Left lobe of liver (tissue), 2 donors: ENCODE measurements at places on chromosomes 1 and 21.

- no peak for DNase-seq
These were observed 5.0 kb upstream of the DUSP23 start for GRCh38 chr1:159775716-159776115.

- DNase-seq, result no peak
These were observed 2.7 kb downstream of the RORC start for GRCh38 chr1:151828921-151829320.

- DNase-seq, result no peak
These were observed 28.4 kb downstream of the TMCO4 start for GRCh38 chr1:19771350-19771749.

GRCh38 chr1:41874903-41875411, 43.8 kb downstream of the HIVEP3 start:
- no peak for DNase-seq

GRCh38 chr1:231423648-231424047, 1.6 kb upstream of the EGLN1 start:
- DNase-seq, result no peak

GRCh38 chr1:44632598-44632997, 41.7 kb downstream of the TMEM53 start:
- no peak for DNase-seq

DNA sequence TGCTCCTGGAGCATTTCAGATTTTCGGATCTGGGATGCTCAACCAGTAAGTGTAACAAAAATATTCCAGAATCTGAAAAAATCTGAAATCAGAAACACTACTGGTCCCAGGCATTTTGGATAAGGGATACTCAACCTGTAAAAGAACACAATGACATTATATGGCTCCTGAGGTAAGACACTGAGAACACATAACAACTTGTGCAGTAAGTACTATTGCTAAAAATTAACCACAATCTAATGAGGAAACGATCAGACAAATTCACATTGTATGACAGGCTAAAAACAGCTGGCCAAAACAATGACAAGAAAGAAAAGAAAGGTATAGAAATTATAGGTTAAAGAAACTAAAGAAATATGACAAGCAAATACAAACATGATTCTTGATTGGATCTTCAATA, 54.9 kb downstream of the LTN1 start:
- no peak for DNase-seq

- DNase-seq, result peak; percentile 66
These were observed 3.8 kb downstream of the RNF186 start for GRCh38 chr1:19811206-19811851.

GRCh38 chr1:208988811-208989222, 594.7 kb upstream of the CAMK1G start:
- DNase-seq, result no peak

- peak; percentile 59 for DNase-seq
These were observed 6.3 kb downstream of the TMEM234 start for GRCh38 chr1:32215629-32216480.

- no peak for DNase-seq
These were observed 181.9 kb downstream of the ZSCAN20 start for GRCh38 chr1:33654267-33654834.

DNA sequence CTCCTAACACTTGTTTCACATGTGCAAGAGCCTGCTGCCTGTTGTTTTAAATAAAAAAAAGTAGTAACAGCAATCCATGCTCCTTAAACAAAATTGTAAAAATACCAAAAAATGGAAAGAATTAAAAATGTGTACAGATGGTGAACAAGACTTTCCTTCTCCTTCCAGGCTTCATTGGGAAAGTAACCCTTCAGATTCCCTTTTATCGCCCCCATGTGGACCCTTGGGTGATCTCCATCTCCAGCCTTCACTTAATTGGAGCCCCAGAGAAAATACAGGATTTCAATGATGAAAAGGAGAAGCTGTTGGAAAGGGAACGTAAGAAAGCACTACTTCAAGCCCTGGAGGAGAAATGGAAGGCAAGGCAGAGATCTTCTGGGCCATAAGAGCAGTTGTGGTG, 14.2 kb downstream of the VPS13D start:
- DNase-seq, result no peak

- no peak for DNase-seq
These were observed 40.8 kb upstream of the ACOT11 start for GRCh38 chr1:54507033-54507870.

GRCh38 chr1:176198413-176198812, 8.7 kb downstream of the COP1 start:
- no peak for DNase-seq

GRCh38 chr21:43699933-43700599, 18.9 kb upstream of the PDXK start:
- DNase-seq, result no peak

GRCh38 chr1:19044975-19045831, 88.7 kb upstream of the IFFO2 start:
- DNase-seq, result peak; percentile 45

DNA sequence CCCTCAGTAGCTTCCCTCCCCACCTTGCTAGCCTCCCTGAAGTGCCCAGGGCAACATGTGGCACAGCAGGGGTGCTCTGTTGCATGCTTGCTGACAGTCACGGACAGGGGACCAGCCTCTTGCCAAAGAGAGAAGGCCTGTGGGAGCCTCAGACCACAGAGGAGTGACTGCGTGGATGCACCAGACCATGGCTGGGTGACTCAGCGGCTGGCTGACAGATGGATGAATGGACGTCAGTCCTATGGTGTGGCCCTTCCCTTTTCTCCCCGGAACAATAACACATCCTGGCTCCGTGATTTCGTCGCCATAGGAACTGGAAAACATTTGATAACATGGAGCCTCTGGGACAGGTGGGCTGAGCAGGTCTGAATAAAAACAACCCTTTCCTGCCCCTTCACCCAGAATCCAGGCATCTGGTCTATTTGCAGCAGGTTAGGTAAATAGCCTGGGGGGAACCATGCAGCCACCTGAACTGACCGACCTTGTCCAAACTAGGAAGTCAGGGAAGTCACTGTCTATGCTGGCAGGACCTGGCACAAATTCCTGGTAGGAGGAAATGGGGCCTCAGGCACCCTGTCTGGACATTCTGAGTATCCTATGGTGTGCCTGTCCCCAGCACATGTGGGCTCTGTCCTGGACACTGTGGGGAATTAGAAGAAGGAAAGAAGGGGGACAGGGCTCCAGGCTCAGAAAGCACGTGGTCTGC, 53.3 kb downstream of the NENF start:
- DNase-seq, result no peak

DNA sequence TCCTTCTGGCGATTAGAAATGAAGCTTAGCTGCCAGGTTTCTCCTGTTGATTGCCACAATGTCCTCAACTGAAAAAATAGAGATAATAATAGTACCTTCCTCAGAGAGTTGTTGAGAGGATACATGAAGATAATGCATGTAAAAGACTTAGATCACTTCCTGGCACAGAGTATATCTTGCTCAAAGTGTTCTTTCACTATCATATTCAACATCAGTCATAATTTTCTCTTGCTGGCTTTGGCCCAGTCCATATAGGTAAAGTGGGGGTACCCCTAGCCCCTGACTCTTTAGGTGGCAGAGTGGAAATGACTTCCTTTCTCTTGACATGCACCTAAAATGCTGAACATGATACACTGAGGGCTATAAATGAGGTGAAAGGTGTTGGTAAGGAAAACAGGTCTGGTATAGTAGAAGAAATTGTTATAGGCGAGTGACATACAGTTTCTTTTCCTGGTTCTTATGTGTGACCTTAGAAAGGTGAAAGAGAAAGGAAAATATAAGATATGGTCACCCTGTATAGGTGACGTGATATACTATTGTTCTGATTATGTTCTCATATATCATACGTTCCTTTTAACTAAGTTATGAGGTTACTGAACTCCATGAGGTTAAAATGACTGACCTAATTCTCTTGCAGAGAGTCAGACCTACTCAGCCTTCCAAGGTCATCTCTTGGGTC, 209.9 kb upstream of the DEPDC1 start:
- DNase-seq, result no peak

- DNase-seq, result no peak
These were observed 167.3 kb downstream of the FASLG start for GRCh38 chr1:172826096-172826741.

DNA sequence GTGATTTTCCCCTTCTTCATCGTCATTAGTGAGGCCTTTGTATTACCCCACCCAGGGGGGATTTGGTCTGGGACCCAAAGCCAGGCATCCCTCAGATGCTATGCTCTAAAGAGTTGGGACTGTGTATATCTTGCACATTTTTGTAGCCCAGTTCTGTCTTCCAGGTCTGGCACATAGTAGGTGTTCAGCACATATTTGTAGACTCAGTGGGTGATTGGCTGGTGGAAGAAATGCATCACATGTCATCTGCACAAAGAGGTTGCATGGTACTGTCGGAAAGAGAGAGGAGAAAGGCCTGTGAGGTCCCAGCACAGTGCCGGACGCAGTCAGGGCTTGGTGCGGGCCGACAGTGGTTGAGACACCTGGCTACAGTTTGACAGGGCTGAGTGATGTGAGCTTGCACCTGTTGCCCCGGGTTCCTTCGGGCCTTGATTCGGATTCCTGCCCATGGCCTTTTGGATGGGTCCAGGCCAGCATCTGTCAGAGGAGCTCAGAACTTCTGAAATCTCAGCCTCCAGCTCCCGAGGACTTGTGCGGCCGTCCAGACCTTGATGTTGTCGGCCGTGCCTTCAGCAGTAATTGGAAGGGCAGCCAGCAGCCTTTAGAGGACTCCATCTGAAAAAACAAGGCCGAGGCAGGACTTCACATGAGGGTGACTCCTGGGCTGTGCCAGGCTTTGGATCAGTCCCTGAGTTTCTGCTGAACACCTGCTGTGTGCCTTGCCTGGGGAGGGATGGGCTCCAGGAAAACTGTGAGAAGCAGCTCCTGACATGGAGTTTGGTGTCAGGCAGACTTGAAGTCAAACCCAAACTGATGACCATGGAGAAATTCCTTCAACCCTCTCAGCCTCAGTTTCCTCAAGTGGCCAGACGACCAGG, 40.9 kb upstream of the PADI1 start:
- DNase-seq, result no peak

GRCh38 chr1:190478149-190479049, 735 bp upstream of the BRINP3 start:
- no peak for DNase-seq

- no peak for DNase-seq
These were observed 20.8 kb downstream of the KCNJ15 start for GRCh38 chr21:38277501-38278131.

DNA sequence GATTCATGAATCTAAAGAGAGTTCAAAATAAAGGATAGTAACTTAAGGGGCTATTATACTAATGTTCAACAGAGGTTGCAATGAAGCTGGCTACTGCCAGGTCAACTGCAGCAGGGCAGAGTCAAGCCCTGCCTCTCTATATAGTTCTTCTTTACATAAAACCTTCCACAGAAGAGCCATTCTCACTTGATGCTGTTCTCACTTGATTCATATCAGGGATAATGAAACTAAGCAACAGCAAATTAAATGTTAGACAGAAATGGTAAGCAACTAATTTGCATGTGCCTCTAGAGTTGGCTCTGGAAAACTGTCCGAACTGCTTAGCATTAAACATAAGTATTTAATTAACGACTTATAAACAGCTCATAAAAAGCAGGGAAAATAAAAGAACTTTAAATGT, 17.4 kb downstream of the CCSAP start:
- DNase-seq, result no peak

- DNase-seq, result no peak
These were observed 23.0 kb downstream of the SLAMF1 start for GRCh38 chr1:160623862-160624261.

DNA sequence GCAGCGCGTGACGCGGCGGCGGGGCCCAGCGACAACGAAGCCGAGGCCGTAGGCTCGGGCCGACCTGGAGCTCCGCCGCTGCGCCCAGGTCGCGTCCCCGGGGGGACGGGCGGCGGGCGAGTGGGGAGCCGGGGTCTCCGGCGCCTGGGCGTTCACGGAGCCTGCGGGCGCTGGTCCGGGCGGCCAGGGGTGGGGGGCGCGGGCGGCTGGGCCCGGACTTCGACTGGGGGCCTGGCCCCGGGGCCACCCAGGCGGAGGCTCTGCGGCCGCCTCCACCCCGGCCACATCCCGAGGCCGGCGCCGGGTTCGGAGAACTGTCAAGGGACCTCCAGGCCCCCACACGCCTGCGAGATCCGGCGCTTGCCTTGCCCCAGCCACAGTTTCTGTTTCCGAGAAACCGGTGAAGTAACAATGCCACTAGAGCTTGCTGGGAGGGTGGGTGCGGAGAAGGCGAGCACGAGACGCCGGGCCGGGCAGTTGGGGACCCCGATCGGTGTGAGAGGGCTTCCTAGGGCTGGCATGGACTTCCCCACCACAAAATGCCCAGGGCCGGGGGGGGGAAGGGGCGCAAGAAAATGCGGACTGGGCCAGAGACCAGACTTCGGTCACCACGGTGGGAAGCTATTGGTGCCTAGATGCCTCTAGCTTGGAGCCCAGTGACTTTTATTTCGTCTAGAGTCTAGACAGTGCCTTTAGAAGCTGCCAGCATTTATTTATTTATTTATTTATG, 501 bp downstream of the FBXO6 start:
- no peak for DNase-seq

DNA sequence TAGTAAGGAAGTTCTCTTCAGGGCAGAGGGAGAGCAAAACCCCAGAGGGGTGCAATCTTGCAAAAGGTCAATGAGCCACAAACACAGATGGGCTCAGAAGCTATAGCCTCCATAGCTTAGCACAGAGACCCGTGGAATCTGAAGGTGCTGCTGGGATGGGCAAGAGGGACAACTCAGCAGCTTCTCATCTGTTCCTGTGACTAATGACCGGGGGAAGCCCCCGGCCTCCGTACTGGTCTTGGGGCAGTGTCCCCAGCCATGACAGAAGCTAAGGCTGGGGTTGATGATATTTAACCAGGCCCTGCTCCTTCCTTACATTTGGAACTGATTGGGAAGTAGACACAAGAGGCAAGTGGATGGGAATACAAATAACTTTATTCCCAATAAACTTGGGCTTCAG, 19.1 kb downstream of the EXOC8 start:
- no peak for DNase-seq

GRCh38 chr21:45458281-45459170, 53.6 kb downstream of the COL18A1 start:
- DNase-seq, result no peak

DNA sequence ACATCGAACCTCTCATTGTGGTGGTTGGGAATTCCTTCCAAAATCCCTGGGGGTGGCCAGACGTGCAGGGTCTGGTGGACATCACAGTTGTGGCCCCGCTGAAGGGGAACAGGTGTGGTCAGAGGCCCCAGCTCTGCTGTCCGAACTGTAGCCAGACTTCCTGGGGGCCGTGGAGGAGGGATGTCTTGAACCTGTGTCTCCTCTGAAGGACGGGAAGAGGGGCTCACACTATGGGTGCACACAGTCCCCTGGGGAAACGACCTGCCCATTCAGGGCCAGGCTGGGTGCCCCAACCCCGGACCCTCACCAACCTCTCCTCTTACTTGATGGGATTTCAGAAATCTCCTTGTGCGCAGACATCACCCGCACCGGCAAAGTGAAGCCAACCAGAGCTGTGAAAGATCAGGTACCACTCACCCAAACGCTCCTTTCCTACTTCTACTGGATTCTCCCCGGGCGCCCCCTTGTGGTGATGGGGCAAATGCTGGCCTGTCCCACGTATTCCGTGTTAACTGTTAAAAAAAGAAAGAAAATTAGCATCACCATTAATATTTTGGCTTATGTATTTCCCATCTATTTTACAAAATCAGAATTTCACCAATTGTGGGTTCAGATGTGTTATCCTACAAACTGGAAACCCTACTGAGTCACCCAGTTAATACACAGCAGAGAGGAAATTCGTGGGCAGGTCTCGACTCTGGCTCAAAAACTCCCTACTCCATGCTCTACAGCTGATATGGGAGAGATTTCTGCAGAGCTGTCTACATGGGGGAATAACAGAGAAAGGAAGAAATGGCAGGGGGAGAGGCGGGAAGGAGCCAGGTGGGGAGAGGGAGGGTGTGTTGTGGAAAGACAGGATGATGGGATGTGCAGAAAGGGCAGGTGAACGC, 28.1 kb downstream of the PADI4 start:
- peak; percentile 65 for DNase-seq

- no peak for DNase-seq
These were observed 20.0 kb downstream of the CDC73 start for GRCh38 chr1:193141804-193142203.
